NCI-H2081 treated with DMSO at 0.1 percent for 48 hours (cell line): ENCODE measurements at places on chromosomes 12 and 14.

DNA sequence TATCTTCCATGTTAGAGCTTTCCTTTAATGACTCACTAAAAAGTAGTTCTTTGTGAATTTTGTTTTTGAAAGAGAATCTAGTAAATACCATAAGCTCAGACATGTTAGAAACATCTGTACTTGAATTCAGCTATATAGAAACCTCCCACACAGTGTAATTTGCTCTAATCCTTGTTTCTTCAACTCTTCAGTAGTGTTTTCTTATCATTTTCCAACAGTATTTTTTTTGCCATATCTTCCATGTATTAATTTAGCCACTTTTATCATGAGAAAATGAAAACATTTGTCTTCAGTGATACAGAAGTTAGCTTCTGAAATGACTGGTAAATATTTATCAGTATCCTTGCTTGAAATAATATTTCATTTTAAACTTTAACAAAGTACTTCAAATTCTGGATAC, 73.6 kb downstream of the ARID2 start:
- DNase-seq = no peak

- no peak for DNase-seq
These were observed 94.5 kb downstream of the PLXNC1 start for GRCh38 chr12:94242901-94243300.

DNA sequence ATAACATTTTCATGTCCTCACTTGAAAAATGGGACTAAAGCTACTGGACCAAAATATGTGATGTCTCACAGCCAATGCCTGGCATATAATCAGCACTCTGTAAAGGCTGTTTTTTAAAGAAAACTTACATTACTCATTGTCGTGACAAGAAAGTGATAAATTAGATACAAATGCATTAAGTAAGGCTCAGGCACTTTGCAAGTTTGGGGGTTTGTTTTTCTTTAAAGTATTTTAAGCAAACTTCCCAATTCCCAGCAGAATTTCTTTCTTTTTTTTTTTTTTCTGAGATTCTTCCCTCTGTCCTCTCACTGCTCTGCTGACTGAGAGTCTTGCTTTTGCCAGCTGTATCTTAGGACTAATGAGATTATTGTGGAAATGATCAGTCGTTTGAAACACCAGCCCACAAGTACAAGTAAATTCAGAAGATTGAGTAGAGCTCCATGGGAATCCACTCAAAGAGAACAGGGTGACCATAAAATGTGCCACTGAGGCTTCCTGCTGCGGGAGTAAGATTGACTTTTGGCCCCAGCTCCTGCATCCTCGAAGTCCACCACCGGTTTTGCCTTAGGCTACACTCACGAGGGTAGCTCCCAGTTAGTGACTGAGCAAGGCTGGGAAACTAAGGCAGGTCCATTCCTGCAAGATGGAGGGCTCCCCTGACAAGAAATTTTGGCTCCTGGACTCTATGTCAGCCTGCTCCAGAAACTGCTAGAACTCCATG, 82.8 kb downstream of the TMTC1 start:
- no peak for DNase-seq

- DNase-seq = no peak
These were observed 10.9 kb upstream of the LGMN start for GRCh38 chr14:92759300-92759678.

DNA sequence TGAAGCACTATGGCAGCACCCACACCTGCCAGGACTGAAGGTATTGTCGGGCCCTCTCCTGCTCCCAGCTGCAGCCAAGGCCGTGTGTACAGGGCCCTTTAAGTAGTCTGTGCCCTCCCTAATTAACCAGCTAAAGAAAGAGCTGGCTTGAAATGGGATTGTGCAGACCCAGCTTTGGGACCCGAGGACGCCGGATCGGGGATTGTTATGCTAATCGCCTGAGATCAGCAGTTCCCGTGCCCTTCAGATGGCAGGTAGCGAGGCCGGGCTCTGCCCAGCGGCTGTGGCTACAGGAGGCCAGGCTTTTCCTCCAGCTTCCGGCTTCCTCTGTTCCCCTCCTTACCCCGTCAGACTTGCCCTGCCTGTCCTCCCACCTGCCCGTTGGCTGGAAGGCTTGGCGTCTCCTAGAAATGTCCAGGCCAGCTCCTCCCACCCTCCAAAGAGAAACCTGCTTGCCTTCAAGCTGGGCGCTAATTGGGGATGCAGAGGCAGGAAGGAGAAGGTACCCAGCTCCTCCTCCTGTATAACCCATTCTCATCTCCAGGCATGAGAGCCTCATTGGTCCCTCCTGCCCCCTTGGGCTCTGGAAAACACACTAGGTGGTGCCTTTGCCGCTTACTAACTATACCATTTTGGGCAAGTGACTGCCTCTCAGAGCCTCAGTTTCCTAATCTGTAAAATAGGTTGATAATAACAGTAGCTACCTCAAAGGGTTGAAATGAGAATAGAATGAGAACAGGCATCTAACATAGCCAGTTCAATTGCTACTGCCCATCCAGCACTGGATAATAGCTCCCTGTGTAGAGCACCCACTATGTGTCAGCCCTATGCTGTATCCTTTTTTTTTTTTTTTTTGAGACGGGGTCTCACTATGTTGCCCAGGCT, 25.8 kb upstream of the MSI1 start:
- no peak for DNase-seq

- DNase-seq = no peak
These were observed 8.9 kb upstream of the YBX3 start for GRCh38 chr12:10732066-10732465.

DNA sequence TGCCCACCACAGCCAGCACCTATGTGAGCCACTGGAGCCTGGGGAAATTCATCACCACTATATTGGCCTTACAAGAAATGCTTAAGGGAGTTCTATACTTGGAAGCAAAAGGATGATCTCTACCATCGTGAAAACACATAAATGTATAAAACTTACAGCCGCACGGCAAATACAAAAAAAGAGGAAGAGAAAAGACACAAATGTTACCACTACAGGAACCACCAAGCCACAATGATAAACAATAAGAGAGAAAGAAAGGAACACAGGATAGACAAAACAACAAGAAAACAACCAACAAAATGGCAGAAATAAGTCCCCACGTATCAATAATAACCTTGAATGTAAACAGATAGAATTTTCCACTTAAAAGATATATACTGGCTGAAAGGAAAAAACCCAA, 267.5 kb downstream of the TMEM121 start:
- no peak for DNase-seq

DNA sequence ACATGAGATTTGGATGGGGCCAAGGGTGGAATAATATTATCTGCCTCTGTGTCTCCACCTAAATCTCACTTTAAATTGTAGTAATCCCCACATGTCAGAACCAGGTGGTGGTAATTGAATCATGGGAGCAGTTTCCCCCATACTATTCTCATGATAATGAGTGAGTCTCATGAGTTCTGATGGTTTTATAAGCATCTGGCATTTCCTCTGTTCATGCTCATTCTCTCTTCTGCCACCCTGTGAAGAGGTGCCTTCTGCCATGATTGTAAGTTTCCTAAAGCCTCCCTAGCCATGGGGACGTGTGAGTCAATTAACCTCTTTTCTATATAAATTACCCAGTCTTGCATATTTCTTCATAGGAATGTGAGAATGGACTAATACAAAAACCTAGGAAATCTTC, 29.9 kb downstream of the TSPAN19 start:
- DNase-seq = no peak

GRCh38 chr14:90924621-90925340, 108.6 kb upstream of the TTC7B start:
- no peak for DNase-seq

- no peak for DNase-seq
These were observed 36.1 kb upstream of the ANKRD9 start for GRCh38 chr14:102545461-102546265.

GRCh38 chr12:112992541-112993398, 14.5 kb downstream of the OAS2 start:
- no peak for DNase-seq

DNA sequence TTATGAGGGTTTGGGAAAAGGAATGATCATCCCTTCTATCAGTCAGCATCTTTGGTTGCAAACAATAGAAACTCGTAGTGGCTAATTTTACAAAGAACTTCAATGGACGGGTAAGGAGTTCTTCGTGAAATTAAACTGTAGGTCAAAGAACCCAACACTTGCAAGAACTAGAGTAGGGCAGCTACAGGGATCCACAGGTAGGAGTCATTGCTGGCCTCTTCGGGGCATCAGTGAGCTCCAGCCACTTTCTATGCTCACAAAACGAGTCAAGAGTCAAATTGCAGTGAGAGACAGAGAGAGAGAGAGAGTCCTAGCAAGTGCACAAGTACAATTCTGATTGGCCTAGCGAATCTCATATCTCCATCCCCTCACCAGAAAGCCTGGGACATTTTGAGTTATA, 29.9 kb upstream of the OTX2 start:
- no peak for DNase-seq

GRCh38 chr14:80862983-80863382, 78.6 kb downstream of the CEP128 start:
- DNase-seq = no peak

DNA sequence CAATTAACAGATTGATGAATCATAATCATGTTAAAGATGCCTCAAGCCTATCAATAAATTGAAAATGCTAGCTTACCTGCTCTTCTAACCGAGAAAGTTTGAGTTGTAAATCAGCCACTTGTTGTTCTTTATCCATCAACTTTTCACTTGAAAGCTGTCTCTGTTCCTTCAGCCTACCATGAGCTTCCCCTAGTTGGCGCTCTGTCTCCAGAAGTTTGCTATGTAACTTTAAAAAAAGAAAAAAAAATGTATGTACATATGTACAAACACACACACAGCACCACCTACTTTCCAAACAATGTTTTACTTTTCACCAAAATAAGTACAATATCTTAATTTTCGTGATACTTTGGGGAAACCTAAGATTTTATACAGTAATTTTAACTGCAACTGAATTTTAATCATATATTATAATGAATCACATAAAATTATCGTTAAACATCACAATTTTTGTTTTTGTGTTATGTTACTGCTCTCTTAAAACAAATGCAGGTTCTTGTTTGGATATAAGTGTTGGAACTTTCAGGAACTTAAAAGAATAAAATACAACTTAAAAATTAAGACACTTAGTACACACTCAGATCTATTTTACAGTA, 101.2 kb downstream of the EEA1 start:
- DNase-seq = no peak

- no peak for DNase-seq
These were observed 62.2 kb downstream of the SOX5 start for GRCh38 chr12:23887055-23887835.

DNA sequence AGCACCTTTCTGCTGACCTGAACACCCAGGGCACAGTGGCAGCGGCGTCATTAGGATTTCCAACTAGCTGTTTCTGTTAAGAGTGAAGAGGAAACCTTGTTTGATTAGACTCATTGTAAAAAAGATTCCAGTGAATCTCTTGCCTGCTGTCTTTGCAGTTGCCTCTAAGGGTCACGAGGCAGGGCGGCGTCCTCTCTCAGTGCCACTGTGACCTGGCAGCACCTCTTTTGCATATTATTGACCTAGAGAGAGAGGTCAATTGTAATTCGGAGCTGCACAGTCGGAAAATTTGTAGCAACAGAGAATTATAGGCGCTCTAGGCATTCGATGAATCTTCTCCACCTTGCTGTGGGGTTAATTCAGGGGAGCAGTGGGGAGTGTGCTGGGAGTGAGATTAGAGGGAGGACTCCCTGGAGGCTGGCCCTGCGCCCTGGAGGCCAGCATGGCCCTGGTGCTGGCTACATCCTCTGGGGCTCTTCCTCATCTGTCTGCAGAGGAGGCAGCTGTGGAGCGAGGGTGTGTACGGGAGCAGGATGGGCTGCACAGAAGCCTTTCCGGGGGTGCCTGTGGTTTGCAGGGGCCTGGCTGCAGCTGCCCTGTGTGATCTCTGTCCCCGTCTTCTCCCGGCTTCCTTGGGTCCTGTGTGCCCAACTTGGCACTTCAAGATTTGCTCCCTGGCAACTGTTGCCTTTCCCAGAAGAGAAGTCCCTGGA, 14.3 kb downstream of the PACS2 start:
- DNase-seq = no peak

DNA sequence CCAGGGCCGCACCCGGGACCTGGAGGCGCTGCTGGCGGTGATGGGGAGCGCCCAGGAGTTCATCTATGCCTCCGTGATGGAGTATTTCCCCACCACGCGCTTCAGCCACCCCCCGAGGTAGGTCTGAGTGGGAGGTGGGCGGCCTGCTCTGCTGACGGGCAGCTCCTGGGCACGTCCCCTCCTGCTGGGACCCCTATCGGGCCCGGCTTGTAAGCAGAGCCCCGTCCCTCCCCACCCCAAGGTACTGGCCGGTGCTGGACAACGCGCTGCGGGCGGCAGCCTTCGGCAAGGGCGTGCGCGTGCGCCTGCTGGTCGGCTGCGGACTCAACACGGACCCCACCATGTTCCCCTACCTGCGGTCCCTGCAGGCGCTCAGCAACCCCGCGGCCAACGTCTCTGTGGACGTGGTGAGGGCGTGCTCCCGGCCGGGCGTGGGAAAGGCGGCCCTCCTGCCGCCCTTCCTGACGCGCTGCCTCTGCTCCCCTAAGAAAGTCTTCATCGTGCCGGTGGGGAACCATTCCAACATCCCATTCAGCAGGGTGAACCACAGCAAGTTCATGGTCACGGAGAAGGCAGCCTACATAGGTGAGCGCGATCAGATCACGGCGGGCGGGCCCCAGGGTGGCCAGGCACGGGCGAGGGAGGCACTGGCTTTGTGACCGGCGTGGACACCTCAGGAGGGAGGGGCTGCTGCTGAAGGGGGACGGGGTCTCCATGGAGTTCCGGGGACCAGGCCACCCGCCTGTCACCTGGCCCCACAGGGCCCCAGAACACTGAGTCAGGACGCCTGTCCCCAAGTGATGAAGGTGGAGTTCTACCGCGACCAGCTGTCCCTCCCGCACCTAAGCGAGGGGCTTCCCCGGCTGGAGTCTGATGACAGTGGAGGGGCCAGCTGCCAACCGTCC, 7.3 kb downstream of the PLD4 start:
- no peak for DNase-seq

DNA sequence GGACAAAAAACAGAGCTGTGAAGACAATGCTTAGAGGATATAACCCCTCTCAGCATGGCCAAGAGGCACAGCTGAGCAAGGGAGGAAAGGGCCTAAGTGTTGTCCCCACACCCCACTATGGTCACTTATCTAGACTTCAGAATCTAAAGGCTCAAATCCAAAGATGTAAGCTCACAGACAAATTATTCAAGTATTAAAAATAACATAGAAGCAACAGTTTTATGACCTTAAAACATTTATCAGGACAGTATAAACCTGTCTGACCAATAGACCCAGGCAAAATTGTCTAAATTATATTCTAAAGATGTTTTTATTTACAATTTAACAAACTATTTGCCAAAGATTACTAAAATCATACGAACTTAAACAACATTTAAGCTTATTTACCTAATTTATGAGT, 28.1 kb upstream of the PRICKLE1 start:
- DNase-seq = no peak

- DNase-seq = no peak
These were observed 33.0 kb upstream of the LRP1-AS start for GRCh38 chr12:57180321-57180989.
